ENCODE measurements at places on chromosomes 1 and 21. TPM values are rescaled to one million over a fixed set of nuclear protein-coding genes. Genes with fewer than 3 reads are reported as not detected.

The SPRR4 gene
- total RNA-seq = not detected

The ARMH1 gene
- 133 TPM for total RNA-seq

The CLCNKB gene
- total RNA-seq = not detected

The CCDC185 gene
- not detected for total RNA-seq

The WNT3A gene
- total RNA-seq = not detected

The ARHGAP29 gene
- total RNA-seq = not detected

The TSPAN1 gene
- not detected for total RNA-seq

The F5 gene
- 51.3 TPM for total RNA-seq

The CSTB gene
- 59.5 TPM for total RNA-seq

The VWA5B1 gene
- total RNA-seq = not detected

The DCST1 gene
- total RNA-seq = not detected

The SLC16A4 gene
- 0.44 TPM for total RNA-seq

The ITLN1 gene
- total RNA-seq = not detected

The OR2L8 gene
- total RNA-seq = not detected

GRCh38 chr1:29688471-29689365 is 452.4 kb downstream of the PTPRU start:
- peak; percentile 74 for DNase-seq

DNA sequence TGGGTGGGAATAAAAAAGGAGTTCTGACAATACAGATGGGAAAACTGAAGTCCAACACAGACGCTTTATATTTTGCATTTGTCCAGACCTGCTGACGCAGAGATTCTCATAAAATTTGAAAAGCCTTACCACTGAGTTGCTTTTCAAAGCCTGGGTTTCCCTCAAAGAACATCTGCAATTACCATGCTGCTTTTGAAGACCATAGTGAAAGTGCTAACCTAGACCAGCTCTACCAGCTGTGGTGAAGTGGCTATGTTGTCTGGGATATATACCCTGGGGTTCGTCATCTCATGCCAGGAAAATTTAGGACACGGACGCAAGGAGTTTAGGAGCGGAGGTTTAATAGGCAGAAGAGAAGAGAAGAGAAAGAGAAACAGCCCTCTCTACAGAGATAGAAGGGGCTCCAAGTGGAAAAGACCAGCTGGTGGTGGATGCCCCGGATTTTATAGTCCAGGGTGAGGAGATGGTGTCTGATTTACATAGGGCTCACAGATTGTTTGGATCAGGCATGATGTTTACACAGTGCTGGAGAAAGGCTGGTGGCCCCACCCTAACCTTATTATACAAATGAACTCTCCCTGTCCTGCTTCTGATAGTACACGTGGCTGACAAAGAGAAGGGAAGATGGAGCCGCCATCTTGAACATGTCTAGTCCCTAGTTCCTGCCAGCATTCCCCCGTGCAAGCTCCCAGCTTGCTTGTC is 73.8 kb downstream of the AK4 start:
- no peak for DNase-seq

GRCh38 chr1:94095112-94095637 is 25.8 kb downstream of the ABCA4 start:
- no peak for DNase-seq

DNA sequence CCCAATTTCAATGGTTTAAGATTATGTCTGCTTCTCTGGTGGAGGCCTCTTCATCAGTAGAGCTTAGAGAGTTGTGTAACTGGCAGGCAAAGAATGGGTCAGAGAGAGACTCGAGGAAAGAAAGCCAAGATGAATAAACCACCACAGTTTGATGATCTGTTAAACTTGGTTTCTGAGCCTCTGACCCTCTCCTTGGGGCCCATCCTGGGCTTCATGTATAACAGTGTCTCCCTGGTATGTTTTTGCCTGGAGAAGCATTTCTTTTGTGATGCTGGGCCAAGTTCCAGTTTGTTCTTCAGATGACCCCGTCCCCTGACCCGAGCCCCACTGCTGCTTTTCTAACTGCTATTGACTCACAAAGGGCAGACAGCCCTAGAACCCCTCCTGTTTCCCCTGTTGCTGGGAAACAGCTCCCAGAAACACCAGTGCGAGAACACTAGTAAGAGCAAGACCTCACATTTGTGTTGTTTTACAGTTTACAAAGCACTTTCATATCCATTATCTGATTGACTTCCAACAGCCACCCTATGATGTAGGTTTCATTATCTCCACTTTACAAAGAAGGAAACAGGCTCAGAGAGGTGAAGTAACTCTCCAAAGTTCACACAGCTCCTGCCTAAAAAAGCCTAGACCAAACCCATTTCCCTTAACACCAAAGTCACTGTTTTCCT is 9.0 kb downstream of the CD2 start:
- peak; percentile 92 for DNase-seq

GRCh38 chr1:167425482-167425881 is 92.8 kb downstream of the CD247 start:
- no peak for DNase-seq

- DNase-seq = no peak
Observed at GRCh38 chr1:229370601-229371021, 27.8 kb upstream of the CCSAP start.

DNA sequence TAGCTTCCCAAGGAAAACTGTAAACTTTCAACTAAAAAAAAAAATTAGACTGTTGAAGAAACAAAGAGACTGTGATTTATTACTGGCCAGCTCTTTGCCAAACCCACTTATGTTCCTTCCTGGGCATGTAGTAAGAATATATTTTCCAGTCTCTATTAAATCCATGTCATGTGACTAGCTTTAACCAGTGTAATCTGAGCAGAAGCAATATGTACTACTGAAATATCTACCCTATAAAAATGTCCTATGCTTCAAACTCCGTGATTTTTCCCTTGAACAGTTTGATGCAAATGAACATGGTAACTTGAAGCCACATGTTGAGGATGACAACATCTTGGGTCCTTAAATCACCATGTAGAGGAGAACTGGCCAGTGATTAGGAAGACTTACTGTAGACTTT is 144.5 kb downstream of the NTMT2 start:
- no peak for DNase-seq

GRCh38 chr1:51421964-51422363 is 91.6 kb upstream of the TTC39A start:
- DNase-seq = no peak

DNA sequence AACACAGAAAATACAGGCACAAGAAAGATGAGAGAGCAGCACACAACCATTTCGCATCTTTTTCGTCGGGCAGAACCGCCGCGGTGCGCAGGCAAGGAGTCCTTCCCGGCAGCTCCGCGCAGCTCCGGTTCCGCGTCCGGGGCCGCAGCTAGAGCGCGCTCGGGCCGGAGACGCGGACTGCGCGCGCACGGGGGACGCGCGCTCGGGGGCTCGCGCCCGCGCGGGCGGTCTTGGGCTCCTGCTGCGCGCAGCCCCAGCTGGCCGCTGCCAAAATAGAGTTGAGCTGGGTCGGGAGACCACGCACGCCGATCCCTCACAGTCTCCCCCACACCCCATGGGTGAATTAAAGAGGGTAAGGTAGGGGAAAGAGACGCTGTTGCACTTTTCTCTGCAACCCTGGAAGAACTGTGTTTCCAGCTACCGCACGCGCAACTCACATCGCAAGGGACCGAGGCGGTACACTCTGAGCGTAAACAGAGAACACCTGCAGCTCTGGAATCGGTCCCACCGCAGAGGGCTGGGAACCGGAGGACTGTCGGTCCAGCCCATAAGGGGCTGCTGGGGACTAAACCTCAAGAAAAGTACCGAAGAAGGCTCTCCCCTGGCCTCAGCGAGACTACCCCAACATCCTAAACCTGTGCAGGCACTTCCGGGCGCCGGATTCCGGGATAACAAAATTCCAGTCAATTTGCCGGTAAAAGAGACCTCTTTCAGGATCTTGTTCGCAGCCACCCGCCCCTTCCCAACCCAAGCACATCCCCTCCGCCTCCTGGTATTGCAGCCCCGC is 1.7 kb downstream of the NR5A2 start:
- peak; percentile 69 for DNase-seq

DNA sequence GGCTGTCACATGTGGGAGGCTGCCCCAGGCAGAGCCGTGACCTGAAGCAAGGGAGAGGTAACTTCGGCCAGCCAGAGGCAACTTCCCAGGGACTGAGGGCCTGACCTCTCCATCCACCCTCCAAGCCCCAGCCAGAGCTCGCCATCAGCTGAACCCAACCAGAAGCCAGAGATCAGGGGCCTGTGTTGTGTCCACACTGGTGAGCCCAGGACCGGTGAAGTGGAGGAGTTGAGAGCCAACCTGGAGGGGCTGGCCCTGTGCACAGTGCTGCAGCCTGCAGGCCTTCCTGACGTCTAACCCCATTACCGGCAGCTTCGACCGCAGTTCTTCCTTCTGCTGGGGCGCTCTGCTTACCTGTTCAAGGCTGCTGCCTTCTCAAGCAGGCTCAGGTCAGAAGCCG is 19.6 kb upstream of the PDE9A start:
- no peak for DNase-seq

- DNase-seq = no peak
Observed at GRCh38 chr1:17200756-17201155, 4.2 kb upstream of the PADI1 start.

DNA sequence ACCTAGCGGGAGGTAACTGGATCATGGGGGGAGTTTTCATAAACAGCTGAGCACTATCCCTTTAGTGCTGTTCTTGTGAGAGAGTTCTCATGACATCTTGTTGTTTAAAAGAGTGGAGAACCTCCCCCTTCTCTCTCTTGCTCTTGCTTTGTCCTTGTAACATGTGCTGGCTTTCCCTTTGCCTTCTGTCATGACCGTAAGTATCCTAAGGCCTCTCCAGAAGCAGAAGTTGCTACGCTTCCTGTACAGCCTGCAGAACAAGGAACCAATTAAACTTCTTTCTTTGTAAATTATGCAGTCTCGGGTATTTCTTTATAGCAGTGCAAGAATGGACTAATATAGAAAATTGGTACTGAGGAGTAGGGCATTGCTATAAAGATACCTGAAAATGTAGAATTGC is 515.6 kb downstream of the NEGR1 start:
- no peak for DNase-seq

GRCh38 chr1:20483098-20483832 is 2.7 kb downstream of the CAMK2N1 start:
- no peak for DNase-seq

- no peak for DNase-seq
Observed at GRCh38 chr1:231991231-231991630, 364.6 kb downstream of the DISC1 start.

DNA sequence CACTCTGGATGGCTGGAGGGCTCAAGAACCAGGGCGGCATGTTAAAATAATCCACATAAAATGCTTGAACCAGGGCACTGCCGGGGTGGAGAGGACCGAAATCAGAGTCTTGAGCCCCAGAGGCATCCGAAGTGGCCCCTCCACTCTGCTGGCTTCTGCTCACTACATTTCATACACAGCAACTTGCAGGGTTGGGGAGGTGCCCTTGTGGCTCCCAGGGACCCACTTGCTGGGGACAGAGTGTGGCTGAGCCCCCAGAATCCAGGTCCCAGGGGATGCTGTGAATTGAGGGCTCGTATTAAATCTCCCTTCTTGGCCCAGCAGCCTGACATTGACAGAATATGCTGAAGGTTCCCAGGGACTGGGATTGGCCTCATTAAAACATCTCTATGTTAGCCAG is 181.7 kb downstream of the GRIK3 start:
- DNase-seq = no peak

DNA sequence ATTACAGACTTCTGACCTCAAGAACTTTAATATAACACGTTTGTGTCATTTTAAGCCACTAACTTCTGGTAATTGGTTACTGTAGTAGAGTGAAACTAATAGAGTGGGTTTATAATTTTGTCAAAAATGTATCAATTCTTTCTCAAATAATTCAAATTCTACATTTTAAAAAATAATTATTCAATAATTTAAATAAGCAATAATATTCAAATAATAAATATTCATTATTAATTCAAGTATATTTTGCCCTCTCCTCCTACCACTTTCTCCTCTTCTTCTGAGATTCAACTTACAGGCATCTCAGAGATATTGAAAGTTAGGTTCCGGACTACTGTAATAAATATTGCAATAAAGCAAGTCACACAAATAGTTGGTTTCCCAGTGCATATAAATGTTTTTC is 1107.1 kb downstream of the KCNT2 start:
- DNase-seq = no peak

DNA sequence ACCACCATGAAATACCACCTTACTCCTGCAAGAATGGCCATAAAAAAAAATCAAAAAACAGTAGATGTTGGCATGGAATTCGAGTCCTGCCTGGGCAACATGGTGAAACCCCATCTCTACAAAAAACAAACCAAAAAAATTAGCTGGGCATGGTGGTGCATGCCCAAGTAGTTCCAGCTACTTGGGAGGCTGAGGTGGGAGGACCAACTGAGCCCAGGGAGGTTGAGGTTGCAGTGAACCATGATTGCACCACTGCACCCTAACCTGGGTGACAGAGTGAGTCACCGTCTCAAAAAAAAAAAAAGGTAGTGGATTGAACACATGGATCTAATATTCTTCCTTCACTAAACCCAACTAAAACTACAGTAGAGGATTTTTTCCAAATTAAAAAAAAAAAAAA is 125.9 kb downstream of the CCDC185 start:
- no peak for DNase-seq

DNA sequence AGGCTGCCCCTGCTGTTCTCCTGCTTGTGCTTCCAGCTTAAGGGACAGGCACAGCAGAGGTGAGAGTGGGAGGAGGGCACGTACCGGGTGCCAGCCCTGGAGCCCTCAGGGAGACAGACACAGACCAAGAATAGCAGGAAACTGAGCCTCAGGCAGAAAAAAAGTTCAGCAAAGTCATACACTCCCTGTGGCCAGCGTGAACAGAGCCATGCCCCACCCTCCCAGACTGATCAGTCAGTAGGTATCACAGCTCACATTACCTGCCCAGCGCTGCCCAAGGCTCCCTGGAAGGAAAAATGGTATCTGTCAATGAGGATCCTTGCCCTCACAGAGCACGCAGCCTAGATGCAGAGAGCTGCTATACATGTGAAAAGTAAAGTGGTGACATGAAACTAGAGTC is 1.3 kb downstream of the UBL4B start:
- no peak for DNase-seq

DNA sequence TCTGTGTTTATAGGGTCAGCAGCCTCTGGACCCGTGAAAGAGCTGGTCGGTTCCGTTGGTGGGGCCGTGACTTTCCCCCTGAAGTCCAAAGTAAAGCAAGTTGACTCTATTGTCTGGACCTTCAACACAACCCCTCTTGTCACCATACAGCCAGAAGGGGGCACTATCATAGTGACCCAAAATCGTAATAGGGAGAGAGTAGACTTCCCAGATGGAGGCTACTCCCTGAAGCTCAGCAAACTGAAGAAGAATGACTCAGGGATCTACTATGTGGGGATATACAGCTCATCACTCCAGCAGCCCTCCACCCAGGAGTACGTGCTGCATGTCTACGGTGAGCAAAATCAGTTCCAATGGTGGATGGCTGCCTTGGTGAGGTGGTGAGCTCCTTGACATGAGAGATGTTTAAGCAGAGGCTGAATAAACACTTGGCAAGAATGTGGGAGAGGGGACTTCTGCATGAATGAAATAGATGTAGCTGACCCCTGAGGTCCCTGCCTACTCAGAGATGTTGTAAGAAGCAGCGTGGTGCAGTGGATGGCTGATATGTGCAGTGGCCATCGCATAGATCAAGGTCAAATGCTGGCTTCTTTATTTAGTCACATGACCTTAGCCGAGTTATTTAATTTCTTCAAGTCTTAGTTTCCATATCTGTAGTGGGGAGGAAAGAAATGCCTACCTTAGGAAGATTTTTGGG is 9.3 kb downstream of the SLAMF7 start:
- DNase-seq = no peak

All from activated CD4-positive, alpha-beta T cell treated with anti-CD3 and anti-CD28 coated beads, Interleukin-2, amount 10 ng/mL, durations not matched to agents 24 days and 14 days (primary cell).